Inflammatory macrophage (primary cell): ENCODE measurements at places on chromosomes 6 and 20.

- no peak for DNase-seq
These were observed 334.4 kb downstream of the QKI start for GRCh38 chr6:163748886-163749285.

- no peak for DNase-seq
These were observed 5.6 kb downstream of the SRSF3 start for GRCh38 chr6:36599791-36600209.

- DNase-seq: no peak
These were observed 108.6 kb downstream of the CHD6 start for GRCh38 chr20:41509316-41510200.

GRCh38 chr6:150230832-150231524, 88.1 kb downstream of the PPP1R14C start:
- DNase-seq: no peak

- DNase-seq: no peak
These were observed at the start of gene MUCL3 for GRCh38 chr6:30940361-30940986. Gene MUCL3, plus strand, starts transcription at chr6:30940973. Its CDS starts 27 bp downstream, at chr6:30941000.

GRCh38 chr6:135875446-135875845, 23.9 kb downstream of the PDE7B start:
- DNase-seq: no peak

GRCh38 chr6:64445038-64445437, 809.4 kb downstream of the PHF3 start:
- no peak for DNase-seq

DNA sequence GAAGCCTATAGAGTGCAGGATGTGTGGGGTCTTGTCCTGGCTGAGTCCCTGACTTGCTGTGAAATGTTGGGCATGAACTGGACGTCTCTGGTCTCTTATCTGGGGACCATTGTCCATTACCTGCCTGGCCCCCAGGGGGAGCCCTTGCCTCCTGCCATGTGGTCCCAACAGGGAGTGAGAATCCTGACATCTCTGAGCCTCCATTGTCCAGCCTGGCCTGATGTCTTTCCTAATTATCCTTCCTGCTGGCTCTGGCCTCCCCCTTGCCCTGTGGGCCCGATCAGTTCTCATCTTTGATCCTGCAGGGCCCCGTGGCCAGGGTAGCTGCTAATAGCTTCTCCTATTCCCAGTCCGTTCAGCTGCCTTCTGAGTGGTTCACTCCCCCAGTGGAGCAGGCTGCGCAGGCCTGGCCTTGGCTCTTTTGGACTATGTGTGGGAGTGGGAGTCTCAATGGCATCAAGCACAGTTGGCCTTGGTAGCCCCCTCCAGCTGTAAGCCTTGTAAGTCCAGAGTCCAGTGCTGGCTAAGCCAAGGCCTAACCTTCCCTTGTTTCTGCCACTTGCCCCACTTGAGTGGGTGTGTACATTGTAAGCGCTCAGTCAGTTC, 77.9 kb upstream of the RALY start:
- DNase-seq: peak; percentile 54

DNA sequence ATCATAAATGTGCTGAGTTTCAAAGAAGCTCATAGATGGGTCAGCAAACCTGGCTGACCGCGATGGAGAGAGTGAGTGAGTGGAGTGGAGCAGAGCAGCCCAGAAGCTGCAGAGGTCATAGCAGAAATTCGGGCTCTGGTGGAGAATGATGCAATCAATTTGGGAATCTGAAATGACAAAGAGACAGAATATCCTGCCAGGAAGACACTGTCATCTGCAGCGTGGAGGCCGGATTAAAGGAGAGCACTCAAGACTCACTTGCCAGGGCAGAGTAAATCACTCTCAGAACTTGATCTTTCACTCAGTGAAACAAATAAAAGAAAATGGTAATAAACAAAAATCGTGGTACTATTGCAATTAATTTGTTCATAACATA, 109.6 kb upstream of the RREB1 start:
- DNase-seq: no peak

- DNase-seq: no peak
These were observed 151.7 kb upstream of the CEP162 start for GRCh38 chr6:84379142-84379541.

GRCh38 chr20:1671891-1672669, 14.5 kb upstream of the SIRPG start:
- DNase-seq: no peak

- DNase-seq: no peak
These were observed 622.6 kb downstream of the EPM2A start for GRCh38 chr6:145112711-145113148.
